ENCODE measurements at places on chromosomes 5 and 9. TPM values are rescaled to one million over a fixed set of nuclear protein-coding genes. Genes with fewer than 3 reads are reported as not detected.

HTR4 gene
- not detected for total RNA-seq

TSSK1B gene
- not detected for total RNA-seq

ZNF474 gene
- not detected for total RNA-seq

TRIP13 gene
- total RNA-seq, result 1.5 TPM

IFNA2 gene
- total RNA-seq, result not detected

ALDOB gene
- not detected for total RNA-seq

FAM240B gene
- not detected for total RNA-seq

SPATA31C1 gene
- total RNA-seq, result not detected

PCDHB15 gene
- 1.1 TPM for total RNA-seq

SPEF2 gene
- total RNA-seq, result 7.0 TPM

DBH gene
- not detected for total RNA-seq

FGF10 gene
- total RNA-seq, result 37.7 TPM

C6 gene
- 9.8 TPM for total RNA-seq

UBE2QL1 gene
- 0.68 TPM for total RNA-seq

SNX18 gene
- total RNA-seq, result 26.7 TPM

MYO10 gene
- total RNA-seq, result 9.9 TPM

RNF224 gene
- total RNA-seq, result not detected

GRM6 gene
- not detected for total RNA-seq

OR13C3 gene
- total RNA-seq, result not detected
